ENCODE measurements at places on chromosomes 2 and 18.

DNA sequence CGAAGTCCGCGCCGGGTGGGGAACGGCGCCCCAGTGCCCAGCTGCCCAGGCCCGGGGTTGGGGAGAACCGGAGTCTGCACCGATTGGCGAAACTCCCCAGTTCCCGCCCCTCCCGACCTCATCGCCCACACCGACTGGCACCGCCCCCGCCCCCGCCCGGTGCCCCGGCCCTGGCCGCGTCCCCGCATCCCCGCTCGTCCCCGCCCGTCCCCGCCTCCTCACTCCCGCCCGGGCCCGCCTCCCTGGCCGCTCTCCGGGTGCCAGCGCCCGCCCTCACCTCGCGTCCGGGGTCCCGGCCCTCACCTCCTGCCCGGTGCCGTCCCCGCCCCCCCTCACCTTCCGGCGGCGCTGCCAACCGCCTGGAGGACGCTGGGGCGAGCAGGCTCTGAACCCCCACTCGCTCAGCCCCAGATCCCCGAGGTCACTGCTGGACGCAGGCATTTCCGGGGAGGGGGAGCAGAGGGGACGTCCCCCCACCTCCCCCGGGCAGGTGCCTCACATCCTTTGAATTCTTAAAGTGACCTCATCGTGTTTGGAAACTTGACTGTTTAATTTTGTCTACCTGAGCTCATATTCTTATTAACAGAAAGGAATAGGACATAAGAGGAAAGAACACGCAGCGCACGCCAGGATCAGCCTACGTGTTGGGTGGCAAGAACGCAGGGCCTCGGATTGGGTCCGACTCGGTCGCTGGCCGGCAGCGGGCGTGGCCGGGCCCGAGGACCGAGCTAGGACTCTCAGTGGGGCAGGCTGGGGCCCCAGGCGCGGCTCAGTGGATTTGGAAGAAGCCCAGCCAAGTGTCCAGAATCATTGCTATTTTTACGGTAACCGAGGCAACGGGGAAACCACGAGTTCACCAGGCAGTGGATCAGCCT, at the start of gene FAM110C:
FAM110C (minus strand) TSS at position 35 of the 875 bp plus-strand sequence. CDS start 120 bp downstream, outside the sequence.
- DNase-seq = no peak

GRCh38 chr2:117692001-117692763, 122.3 kb upstream of the DDX18 start:
- DNase-seq = no peak

DNA sequence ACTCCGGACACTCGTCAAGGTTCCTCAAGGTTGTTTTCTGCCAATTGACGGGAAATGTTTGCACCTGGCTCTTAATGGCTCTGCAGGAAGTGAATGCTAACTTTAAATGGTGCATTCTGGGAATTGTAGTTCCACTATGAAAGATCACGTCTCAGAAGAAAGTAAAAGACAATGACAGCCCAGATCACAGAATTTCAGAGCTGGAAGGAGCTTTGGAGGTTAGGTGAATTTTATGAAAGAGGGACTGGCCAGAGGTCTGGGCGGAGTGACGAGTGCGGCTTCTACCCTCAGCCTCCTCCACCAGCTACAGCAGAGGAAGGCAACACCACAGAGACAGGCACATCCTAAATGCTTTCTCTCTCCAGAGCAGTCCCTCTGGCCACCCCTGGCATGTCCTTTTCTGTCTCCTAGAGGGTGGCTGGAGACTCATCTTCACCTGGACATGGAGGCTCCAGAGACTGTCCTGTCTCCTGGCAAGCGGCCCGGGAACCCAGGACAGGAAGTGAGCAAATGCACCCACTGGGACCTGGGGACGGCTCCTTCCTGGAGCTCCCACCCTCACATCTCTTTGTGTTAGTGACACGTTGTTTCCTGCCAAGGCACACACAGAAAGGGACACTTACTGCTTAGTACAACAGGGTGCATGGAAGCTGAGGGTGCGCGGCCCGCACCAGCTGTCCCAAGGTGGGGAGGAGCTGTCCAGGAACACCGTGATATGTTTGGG, 19.4 kb downstream of the THAP4 start:
- DNase-seq = peak; percentile 49

- DNase-seq = no peak
Measured at GRCh38 chr18:55314031-55314430, 274.0 kb downstream of the TCF4 start.

- no peak for DNase-seq
Measured at GRCh38 chr2:9178110-9178903, 28.3 kb upstream of the ASAP2 start.

GRCh38 chr2:83795777-83796176, 663.3 kb downstream of the SUCLG1 start:
- no peak for DNase-seq

DNA sequence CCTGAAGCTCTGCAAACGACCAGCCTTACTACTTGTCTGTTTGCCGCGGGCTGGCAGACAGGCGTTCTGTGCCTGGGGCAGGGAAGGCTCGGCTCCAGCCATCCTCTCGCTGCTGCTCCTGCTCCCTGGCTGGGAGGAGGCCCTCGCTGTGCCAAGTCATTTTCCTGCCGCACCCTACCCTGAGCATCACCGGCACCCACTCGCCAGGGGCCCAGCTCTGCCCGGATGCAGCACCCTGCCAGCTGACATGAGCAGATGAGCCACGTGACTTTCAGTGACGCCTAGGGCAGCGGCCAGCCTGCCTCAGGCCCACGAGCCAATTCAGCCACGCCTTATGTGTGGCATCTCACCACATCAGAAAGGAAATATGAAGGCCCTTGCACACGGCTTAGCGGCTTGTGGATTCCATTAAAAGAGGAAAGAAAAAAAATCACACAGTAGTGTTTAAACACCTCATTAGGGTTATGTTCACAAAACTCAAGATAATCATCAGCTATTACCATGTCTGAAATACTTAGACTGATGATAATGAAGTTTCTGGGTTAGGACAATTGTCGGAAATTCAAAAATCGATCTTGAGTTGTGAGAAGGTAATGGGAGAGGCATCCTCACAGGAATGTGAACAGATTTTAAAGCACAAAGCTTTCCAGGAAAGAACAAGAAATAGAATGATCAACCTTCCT, 250.5 kb downstream of the TWIST2 start:
- no peak for DNase-seq

Measured in GM12891 (cell line).